ENCODE measurements at places on chromosomes 3 and 15.

GRCh38 chr15:63836579-63836978 lies 2.8 kb upstream of the HERC1 start:
- no peak for DNase-seq

DNA sequence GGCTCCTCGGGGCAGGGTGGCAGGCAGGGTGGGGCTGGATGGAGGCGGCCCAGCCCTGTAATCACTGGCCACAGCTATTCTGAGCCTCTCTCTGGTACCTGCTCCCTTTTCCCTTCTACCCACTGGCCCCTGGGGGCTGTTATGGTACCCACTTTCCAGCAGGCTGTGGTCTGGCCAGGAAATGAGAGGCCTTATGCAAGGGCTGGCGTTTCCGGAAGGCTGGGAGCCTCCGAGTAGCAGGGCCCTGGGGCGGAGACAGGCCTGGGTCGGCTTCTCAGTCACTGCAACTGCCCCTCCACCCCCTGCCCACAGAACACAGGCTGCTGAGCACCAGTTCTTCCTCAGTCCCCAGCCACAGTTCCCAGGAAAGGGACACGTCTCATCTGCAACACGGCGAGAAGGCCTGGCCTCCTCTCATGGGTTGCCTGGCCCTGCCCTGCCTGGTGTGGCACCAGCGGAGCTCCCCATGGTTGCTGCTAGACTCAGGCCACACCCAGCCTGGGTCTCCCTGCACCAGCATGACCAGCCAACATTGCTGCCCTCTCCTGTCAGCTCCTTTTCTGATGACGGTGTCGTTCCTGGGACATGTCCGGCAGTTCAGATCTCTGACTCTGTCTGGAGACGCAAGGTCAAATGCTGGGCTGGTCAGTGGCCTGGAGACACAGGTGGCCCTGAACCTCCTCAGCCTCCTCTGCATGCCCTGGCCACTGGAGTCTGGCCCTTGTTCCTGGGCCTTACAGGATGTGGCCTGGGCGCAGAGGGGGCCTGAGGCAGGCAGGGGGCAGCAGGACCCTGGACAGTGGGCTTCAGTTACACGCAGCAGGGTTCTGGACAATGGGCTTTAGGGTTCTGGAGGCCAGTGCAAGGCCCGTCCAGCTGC lies 6.5 kb downstream of the CHST13 start:
- no peak for DNase-seq

DNA sequence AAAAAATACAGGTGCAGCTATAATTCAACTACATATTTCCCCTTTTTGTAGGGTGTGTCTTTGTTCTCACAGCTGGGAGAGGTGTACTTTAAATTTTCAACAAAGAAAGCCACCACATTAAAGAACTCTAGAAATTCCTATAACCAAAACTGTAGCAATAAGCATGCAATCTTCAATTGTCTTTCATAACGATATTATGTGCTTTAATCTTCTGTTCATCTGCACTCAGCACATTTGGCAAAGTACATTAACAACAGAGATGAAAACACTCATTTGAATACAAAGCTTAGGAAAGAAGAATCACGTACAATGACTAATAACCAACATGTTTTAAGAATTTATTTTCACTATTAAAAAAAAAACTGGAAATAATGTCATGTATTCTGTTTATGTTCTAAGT lies 1025.8 kb downstream of the ROBO1 start:
- no peak for DNase-seq

- DNase-seq = no peak
Measured at GRCh38 chr15:56293495-56294292, 50.0 kb upstream of the RFX7 start.

GRCh38 chr3:38834110-38834509 lies 18.1 kb upstream of the SCN10A start:
- peak; percentile 26 for DNase-seq

DNA sequence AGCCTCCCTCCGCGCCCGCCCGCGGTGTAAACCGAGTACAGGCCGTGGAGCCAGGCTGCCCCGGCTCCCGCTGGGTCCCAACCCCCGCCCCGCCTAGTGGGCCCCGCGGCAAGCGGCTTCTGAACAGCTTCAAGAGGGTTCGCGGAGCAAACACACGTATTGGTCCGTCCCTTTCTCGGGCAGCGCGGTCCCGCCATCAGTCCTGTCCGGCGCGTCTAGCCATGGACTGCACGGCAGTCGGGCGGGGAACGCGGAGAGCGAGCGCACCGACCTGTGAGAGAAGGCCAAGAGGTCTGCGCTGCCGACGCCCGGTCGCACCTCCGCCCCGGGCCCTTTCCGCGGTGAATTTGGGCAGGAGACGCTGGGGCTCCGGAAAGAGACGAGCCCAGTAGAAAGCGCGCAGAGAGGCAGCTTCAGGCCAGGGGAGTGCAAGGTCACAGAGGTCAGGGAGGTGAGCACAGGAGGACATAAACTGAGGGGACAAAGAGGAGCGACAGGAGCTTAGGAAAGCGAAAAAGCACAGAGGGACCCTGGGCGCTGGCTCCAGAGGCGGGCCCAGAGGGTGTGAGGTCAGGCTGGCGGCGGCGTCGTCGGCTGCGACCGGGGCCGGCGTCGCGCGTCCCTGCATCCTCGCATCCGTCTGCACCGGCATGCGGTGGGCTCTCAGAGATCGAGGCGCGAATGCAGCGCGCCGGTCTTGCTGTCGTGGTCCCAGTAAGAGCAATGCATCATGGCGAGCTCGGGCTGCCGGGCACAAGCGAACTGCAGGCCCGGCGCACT lies 1.8 kb downstream of the FOXL2 start:
- DNase-seq = no peak

DNA sequence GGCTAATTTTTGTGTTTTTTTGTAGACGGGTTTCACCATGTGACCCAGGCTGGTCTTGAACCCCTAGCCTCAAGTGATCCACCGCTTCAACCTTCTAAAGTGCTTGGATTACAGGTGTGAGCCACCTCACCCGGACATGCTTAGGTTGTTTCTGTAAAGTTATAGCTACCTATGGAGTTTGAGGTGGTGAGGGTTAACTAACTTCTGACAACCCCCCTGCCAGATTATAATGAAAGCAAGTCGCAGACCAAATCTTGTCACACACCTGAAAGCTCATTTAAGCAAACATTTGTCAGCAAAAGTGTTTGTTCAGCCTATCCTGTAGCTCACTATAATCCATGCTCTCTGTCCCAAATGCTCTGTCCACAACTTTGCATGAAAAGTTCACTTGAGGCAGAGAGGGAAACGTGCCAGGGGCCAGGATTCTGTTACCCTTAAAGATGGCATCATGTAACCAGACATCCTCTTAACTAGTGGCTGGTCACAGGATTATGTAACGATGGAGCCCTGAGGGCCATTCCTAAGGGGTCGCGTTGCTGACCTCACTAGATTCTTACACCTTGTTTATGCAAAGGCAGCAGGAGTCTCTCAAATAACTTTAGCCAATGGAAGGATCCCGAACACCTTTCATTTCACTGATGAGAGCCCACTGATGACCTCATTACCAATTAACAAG lies 24.1 kb upstream of the SENP5 start:
- no peak for DNase-seq

DNA sequence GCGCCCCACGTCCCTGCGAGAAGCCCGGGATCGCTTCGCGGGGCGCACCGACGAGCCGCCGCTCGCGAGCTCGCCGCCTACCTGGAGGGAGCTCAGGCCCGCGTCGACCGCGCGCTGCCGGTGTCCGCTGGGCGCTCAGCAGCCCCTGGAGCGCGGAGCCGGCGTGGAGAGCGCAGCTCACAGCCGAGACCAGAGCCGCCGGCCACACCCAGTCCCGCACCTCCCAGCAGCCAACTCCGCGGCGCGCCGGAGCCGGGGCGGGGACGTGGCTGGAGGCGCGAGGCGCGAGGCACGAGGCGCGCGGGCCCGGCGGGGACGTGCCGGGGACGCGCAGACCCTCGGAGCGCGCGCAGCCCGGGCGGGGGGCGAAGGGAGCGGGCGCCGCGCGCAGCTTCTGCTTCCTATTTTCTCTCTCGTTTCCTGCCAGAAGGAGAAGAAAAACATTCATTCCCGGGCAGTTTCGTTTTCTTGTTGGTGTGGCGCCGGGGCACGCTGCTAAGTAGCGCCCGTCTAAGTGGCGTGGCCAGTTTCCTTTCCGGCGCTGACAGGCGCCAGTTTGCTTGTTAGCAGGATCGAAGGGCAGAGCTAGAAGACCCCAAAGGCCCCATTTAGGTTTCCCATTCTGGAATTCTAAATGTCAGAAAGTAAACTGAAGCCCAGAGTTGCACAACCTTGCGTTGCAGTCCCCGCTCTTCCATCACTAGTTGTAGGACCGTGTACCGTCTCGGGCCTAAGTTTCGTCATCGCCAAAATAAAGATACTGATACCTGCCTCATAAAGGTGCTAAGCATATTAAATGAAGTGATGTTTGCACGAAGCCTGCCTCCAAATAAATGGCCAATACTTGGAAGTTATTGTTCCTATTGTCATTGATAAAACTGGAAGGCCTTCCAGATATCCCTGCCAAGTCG lies at the start of gene GNB4:
TSS of gene GNB4 (minus strand) at position 206 of the 911 bp plus-strand sequence. CDS start 25,270 bp downstream, outside the sequence.
- DNase-seq = peak; percentile 32

DNA sequence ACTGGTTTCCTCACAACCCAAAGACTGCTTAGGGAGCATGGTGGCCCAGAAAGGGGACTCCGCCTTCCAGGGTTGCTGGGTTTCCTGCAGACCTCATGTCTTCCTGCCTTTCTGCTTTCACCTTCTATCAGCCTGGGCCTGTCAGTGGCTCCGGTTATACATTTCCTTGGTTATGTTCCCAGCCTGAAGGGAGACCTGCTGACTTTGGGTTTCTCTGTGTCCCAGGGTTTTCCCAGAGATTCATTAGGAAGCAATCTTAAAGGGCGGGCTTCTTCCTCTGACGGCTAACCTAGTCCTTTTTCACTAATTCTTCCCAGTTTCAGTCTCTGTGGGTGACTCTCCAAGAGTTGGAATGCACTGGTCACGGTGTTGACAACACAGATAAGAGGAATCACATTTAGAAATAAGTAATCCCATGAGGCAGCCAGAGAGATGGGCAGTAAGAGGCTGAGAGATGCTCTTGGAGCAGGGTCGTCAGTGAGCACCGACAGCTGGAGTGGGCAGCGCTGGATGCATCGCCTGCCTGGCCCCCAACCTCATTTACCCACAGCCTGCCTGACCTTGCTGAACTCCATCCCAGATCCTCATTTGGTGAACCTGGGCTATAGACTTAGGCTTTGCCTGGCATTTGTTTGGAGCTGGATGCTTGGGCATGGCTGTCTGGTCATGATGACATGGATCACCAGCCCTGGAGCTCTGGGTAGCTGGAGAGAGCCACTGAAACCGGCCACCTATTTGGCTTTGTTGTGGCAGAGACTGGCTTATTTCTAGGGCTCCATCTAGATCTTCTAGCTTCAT lies 10.0 kb upstream of the EHD4 start:
- DNase-seq = no peak

Measured in RCC 7860 (cell line).